ENCODE measurements at places on chromosomes 4 and X.

GRCh38 chr4:96993560-96993959 lies 1149.7 kb downstream of the STPG2 start:
- DNase-seq = no peak

DNA sequence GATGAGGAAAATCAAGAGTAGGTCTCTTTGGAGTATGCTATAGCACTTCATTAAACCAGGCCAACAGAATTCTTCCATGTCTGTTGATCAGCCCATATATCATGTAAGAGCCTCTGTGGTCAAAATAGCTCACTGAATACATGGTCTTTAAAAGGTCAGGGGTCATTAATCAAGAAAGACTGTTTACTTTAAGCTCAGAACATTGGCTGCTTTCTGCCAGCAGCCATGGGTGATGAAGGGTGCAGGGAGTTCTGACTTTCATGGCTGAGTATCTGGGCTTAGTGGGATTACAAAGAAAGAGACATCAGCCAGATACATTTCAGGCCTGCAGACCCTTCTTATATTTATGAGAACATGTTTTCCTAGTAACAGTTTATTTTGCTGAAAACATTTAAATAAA lies 7.1 kb upstream of the C4orf54 start:
- DNase-seq = no peak

DNA sequence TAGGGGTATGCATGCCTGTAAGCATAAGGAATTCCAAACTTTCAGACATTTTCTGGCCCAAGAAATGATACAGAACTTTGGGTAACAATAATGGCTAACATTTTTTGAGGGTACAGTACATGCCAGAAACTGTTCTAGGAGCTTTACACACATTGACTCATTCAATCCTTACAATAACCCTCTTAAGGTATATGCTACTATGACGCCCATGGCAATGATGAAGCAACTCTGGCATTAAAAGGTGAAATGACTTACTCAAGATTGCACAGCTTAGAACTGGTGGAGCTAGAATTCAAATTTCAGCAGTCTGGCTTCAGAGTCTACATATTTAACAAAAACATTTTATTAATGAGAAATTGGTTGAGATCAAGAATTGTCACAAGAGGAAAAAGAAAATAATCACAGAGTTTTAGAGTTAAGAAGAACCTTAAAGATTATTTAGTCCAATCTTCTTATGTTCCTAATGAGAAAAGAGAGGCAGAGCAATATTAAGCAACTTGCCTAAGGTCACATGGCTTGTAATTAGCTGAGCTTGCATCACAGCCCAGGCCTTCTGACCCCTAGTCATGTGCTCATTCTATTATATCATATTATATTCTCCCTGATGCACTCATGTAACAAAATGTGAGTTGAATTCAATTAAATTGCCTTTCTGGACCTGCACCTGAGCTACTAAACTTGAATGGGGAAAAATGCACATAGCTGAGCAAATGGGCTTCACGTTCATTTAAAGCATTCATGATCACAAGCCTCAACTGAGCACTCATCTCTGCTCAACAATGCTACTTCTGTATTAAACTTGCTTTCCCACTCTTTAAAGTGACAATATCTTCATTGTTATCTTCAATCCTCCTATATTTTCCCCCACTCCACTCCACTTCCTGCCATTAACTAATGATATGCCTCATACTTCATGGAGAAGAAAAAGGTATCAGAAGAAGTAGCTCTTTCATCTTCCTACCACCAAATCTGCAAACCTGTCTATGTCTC lies 73.2 kb downstream of the ENOX2 start:
- DNase-seq = no peak

DNA sequence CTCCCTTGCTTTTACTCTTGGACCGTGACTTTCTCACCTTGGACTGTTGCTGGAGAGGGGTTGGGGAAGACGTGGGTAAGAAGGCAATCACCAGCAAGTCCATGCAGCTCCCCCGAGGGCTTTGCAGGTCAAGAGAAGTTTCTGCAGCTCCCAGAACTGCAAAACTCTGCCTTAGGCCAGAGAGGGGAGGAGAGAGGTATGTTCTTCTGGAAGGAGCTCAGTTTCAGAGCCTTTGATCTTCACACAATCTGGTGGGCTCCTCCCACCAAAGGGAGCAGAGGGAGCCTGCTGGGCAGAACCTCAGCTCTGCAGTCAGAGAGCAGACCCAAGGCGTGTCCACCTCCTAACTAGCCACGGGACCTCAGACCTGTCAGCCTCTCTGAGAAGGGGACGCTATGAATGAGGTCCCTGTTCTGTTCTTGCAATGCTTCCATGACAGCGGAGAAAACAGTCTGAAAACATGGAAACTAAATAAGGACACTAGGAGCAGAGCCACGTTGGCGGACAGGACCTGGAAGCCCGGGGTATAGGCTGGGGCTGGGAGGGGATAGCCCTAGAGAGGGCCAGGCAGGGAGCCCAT lies 92.8 kb downstream of the EVC2 start:
- no peak for DNase-seq

- DNase-seq = no peak
Measured at GRCh38 chrX:154002215-154002719, 17.4 kb downstream of the IRAK1 start.

GRCh38 chrX:73850124-73851013 lies 287.4 kb downstream of the CHIC1 start:
- DNase-seq = no peak

- no peak for DNase-seq
Measured at GRCh38 chr4:100797791-100798190, 280.0 kb upstream of the EMCN start.

GRCh38 chr4:6334203-6334887 lies 64.7 kb downstream of the WFS1 start:
- DNase-seq = no peak

GRCh38 chr4:154014407-154015321 lies 225.8 kb upstream of the SFRP2 start:
- DNase-seq = no peak

- no peak for DNase-seq
Measured at GRCh38 chr4:79197275-79198009, 128.4 kb downstream of the NAA11 start.

DNA sequence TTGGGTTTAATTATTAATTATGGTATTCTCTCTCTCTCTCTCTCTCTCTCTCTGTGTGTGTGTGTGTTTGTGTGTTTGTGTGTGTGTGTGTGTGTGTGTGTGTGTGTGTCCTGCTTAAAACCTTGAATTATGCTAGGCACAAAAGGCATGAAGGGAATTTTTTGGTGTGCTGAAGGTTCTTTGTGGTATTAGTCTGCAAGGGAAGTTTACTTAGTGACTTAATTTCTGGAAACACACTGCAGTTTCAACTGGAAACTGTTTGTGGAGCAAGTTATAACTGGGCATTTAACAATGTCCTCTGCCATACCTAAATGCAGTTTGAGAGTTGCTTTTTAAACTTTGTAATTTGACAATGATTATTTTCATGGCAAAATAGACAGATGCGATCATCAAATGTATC lies 111.7 kb downstream of the FRMPD4 start:
- DNase-seq = no peak

- DNase-seq = no peak
Measured at GRCh38 chr4:13986548-13986947, 359.0 kb upstream of the BOD1L1 start.

DNA sequence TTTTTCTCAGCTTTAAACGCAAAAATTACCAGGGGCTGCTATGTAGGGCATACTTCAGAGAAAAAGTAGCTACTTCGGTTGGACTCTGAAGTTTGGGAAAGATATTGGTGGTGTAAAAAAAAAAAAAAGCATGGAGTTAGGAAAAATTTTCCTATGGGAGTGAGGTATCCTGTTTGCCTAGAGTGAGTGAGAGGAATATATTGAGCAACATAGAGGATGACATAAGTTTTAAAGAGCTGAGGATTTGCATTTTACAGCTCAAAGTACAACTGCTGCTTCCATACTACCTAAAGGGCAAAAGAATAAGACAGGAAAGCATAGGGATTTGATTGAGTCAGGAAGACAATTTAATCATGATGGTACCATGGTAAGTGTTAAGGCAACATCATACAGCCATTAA lies 7.3 kb downstream of the GPRASP1 start:
- DNase-seq = no peak

DNA sequence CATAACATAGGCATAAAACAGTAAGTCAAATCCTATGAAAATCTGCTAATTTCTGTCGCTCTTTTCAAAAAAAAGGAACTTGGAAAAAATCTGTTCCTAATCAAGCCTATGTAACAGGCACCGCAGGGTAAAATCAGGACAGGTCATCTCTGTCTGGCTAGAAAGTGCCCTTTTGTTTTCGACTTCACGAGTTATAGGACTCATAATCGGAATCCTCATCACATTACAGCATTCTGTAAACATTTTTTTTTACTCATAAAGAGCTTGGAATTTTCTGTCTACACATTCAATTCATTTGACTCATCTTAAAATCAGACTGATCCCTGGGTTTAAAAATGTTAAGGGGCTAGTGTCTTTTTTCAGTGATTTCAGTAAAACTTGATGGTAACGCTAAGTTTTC lies 181.7 kb upstream of the TBC1D9 start:
- DNase-seq = no peak

GRCh38 chr4:120056246-120056645 lies 10.4 kb downstream of the MAD2L1 start:
- no peak for DNase-seq

GRCh38 chr4:168917138-168917779 lies 92.8 kb downstream of the CBR4 start:
- DNase-seq = no peak

- DNase-seq = no peak
Measured at GRCh38 chr4:180558427-180558826, 1684.8 kb upstream of the TENM3 start.

DNA sequence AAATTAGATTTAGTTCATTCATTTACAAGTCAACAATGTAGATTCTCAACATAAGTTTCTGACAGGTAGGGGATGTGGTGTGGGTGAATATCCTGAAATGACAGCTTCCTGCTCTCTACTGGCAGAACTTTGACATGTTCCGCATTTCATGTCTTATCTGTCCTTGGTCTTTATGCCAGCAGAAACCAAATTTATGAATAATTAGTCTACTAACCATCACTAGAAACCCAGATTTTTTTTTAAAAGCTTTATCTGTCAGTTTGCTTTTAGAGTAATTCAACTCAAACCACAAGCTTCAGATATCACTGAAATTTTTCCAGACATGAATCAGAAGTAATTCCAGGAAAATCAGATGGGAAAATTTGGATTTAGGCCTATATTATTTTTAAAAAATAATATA lies 17.9 kb downstream of the COQ2 start:
- DNase-seq = no peak

- no peak for DNase-seq
Measured at GRCh38 chr4:23001478-23001877, 308.7 kb downstream of the GBA3 start.

- no peak for DNase-seq
Measured at GRCh38 chrX:130482871-130483270, 81.1 kb downstream of the RBMX2 start.

GRCh38 chrX:100819534-100819836 lies 706 bp upstream of the CSTF2 start:
- no peak for DNase-seq

DNA sequence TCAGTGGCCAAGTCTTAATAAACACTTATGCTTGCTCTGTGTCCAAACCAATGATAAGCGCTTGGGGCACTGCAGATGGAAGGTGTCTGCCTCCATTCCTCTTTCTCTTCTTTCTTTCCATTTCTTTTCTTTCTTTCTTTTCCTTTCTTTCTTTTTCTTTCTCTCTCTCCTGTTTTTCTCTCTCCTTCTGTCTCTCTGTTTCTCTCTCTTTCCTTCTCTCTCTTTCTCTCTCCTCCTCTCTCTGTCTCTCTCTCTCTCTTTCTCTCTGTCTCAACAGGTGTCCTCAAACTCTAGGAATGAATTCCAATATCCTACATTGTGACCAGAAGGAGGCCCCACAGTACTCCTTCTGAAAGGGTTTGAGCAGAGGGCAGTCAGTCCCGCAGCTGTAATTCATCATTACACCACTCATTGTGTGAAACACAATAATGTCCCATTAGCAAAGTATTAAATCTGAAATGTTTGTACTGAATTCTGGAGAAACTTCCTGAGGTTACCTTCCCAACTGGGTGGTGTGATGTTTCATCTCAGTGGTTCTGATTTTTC lies 66.5 kb upstream of the PAGE1 start:
- DNase-seq = no peak

- no peak for DNase-seq
Measured at GRCh38 chr4:2343476-2343875, 75.0 kb downstream of the ZFYVE28 start.

GRCh38 chrX:39528161-39528916 lies 569.4 kb downstream of the BCOR start:
- DNase-seq = no peak

GRCh38 chrX:9560219-9560618 lies 95.4 kb downstream of the TBL1X start:
- DNase-seq = no peak

DNA sequence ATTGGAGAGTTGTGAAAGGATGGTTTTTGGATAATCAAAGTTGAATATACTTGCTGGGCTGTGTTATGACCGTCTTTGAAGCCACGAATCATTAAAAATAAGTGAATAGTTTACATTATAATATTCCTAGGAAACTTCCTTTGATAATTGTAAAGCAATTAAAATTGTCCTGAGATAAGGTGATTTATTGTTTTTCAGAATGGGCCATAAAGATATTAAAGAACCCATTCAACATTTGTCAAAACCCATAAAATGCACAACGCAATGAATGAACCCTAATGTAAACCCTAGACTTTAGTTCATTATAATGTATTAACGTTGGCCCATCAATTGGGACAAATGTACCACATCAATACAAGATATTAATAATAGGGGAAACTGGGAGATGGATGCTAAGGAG lies 11.4 kb downstream of the FHL1 start:
- DNase-seq = no peak

- no peak for DNase-seq
Measured at GRCh38 chr4:121118344-121118743, 45.8 kb downstream of the TNIP3 start.

GRCh38 chrX:9864011-9864410 lies 77.8 kb downstream of the SHROOM2 start:
- no peak for DNase-seq

GRCh38 chr4:151485541-151486131 lies 76.7 kb downstream of the FHIP1A start:
- no peak for DNase-seq

DNA sequence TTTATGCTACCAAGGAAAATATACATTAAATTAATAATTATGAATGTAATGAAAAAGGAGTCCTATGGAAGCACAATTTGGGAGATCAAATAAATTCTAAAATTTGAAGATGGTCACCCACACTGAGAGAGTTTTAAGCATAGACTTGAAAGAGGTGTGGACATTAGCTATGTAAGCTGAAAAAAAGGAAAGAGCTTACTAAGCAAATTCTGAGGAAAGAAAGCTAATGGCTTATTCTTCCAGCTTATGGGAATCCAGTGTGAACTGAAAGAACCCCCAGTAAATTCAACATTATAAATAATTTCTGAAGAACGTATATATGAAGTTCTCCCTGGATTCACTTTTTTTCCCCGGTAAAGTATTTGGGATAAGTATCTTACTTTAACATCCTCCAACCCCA lies 78.2 kb upstream of the GUCY1A1 start:
- DNase-seq = no peak
